Neural progenitor cell (in vitro differentiated cells): ENCODE measurements at places on chromosomes 6 and 20.

DNA sequence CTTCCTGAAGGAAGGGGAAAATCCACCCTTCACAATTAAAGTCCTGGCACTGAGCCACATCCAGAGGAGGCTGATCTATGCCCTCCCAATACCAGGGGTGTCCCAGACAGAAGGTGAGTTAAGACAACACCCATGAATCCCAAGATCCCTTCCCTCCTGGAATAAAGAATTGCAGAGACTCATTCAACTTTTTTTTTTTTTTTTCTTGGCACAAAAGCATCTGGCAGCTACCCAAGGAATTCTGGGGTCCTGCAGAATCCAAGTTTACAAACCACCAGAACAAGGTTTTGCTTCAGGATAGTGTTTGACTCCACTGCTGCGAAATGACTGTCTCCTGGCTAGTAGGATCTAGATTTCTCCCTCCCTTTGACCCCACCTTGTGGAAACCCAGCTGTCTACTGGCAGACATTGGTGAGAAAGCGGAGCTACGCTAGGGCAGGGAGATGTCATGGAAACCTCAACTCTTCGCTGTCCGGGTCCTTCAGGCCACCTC is 37.4 kb downstream of the JAG1 start:
- DNase-seq: no peak

DNA sequence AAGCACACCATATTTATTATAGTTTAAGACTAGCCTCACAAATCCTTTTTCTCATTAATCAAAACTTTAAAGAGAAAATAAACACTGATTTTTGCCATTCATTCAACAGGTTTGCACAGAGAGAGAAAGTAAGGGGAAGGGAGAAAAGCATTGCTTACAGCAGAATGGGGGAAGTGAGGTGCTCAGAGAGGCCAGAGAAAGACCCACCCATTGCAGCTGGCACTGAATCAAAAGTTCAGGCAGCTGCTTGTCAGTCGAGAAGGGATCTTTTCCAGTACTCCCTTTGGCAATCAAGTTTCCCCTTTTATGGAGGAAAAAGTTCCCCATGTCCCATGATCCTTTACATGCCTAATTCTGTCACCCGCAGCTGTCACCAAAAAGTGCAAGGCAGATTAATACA is 8.0 kb upstream of the CRISP2 start:
- no peak for DNase-seq

DNA sequence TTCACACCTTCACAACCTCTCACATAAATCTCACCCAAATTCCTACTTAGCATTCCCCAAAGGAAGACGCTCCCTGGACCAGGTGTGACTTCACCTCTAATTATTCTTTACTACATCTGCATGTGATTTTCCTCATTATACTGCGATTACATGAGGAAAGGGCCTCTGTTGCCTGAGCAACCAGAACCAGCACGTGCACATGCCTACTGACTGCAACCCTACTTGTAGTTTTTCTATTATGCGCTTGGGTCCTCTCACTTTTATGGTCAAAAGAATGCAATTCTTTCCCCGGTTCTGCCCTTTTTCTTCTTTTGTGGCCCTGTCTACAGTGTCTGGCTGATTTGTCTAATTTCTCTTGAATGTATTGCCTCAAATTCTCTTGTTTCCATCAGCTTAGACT is 20.4 kb upstream of the ANKEF1 start:
- DNase-seq: no peak

DNA sequence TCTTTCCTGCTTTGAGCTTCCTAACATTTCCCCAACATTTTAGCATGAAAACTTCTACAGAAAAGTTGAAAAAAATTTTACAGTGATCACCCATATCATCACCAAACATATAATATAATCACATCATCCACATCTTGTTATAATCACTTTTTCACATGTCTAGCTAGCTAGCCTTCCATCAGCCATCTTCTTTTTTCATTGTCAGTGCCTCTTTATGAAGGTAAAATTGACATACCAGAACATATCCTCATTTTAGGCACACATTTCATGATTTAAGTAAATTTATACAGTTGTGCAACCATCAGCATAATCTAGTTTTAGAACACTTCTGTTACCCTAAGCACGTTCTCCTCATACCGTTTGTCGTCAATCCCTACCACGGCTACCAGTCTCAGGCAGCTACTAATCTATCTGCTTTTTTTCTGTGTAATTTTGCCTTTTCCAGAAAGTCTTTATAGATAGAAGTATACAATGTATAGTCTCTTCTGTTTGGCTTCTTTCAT is 73.7 kb downstream of the VEGFA start:
- no peak for DNase-seq

DNA sequence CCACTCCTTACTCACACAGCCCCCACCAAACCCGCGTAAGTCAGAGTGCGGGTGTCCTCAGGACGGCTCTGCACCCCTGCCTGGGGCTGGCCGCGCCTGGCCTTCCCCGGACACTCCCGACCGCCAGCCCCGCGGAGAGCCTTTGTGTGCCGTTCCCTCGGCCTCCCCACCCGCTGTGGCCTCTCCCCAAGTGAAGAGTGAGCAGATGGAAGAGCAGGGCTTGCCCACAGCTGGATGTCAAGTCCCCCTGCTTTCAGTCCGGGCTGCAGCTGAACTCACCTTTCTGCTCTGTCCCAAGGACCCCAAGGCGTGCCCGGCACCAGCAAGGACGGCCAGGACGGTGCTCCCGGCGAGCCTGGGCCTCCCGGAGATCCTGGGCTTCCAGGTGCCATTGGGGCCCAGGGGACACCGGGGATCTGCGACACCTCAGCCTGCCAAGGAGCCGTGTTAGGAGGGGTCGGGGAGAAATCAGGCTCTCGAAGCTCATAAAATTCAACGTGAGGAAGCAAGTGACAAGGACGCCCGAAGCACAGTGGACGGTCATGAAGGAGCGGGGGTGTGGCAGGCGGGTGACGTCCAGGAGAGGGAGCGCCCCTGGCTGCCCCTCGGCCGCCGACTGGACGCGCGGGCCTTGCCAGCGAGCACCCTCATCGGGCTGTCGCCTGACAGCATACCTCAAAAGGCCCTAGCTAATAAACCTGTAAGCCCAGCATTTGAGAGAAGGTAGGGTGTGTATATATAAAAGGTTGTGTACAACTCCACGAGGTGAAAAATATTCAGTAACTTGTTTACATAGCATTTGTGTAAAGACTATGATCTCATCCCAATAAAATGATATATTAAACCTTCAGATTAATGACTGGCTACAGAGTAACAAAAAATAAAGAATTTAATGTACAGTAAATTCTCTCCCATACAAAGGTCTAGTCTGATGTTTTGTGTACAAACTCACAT is 21.1 kb downstream of the TCFL5 start:
- no peak for DNase-seq

DNA sequence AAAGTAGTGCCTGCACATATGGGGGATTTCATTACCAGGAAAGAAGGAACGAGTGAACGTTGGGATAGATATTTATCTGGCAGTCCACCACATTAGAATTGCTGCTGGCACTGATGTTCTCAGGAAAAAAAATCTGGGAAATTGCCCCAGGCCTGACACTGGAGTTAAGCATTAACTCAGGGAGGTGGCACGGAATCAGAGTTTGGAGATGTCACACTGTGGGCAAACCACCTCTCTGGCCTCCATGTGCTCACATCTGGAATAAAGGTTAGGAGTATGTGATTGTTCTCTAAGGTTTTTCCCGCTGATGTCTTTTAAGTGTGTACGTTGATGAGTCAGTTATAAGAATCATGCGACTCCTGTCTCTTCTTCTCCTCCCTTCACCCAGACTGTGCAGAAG is 7.9 kb downstream of the TGM3 start:
- no peak for DNase-seq

- no peak for DNase-seq
Observed at GRCh38 chr6:74044417-74045096, 348.6 kb downstream of the CD109 start.

GRCh38 chr6:115323001-115323400 is 737.7 kb downstream of the FRK start:
- DNase-seq: no peak

GRCh38 chr6:133809406-133809805 is 79.5 kb upstream of the TCF21 start:
- DNase-seq: no peak

DNA sequence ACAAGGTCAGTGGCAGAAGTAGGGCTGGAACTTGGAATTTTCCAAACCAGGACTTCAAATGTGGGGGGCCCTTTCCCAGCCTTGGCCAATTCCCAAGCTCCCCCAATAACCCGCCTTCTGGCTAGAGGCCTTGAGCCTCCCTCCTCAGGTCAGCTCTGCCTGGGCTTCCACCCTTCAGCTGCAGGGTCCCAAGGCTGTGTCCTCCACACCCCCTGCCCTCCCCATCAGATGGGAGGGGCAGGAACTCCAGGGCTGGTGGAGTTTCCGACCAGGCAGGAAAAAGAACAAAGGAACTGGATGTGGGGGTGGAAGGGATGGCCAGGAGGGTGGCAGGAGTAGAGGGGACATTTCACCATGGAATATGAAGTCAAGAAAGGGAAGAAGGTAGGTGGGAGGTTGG is at the start of gene CCM2L:
CCM2L (plus strand) TSS at position 338 of the 400 bp plus-strand sequence; CDS start at position 355, 17 bp downstream.
- no peak for DNase-seq

DNA sequence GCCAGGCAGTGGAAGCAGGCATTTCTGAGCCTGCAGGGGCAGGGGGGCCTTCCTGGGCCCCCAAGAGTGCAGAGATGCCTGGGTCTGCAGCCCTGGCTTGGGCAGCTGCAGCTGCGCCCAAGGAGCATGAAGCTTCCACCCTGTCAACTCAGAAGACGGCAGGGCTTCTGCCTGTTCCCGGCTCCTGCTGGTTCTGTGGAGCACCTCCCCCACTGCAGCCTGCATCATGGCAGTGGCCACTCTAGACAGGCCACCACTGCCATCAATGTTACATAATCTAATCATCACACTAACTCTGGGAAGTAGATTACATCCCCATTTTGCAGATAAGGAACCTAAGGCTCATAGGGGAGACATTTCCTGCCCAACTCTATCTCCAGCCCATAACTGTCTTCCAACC is 21.1 kb upstream of the TOP1 start:
- no peak for DNase-seq

DNA sequence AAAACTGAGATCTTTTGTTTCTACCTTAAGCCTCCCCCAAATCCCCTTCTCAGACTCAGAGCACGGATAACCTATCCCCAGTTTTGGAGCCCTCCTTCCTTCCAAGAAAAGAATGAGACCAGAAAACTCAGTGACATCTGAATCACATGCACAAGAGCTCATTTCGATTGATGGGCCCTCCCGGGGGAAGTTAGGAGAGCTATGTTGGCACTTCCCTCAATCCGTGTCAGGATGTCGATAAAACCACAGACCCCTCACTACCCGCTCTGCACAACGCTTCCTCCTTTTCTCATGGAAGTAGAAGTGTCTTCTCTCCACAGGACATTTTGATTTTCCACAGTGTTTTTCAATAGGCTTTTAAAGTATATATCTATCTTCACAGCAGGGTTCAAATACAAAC is 332.4 kb downstream of the HACE1 start:
- DNase-seq: no peak

GRCh38 chr6:136114661-136115060 is 135.4 kb downstream of the MTFR2 start:
- no peak for DNase-seq

DNA sequence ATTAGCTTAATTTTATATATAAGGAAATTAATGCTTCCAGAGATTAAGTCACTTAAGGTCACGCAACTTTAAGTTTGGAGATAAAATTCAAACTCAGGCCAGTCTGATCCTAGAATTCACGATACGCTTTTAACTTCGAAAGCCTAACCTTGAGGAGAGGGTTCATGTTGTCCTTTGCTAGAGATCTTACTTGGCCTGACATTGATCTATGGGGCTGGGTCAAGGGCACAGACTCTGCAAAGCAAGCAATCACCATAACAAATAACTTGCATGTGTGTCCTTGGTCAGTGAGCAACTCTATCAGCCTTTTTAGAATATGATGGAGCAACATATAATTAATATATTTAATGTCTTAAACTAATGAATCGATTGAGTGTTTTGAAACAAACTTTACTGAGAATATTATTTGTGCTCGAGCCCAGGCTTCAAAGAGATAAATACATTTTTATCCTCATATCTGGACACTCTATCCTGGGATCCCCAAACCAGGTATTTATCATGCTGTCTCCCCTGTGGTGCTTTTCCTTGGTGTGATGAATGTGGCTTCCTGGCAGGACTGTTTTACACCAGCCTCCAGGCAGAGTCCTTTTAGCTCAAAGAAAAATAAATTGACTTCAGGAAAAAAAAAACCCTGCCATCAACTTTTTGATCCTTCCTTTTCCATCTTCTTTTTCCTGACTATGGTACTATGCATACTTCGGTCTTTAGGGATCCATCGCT is 29.1 kb downstream of the RPS12 start:
- DNase-seq: no peak
